ENCODE measurements at places on chromosomes 4 and X.

DNA sequence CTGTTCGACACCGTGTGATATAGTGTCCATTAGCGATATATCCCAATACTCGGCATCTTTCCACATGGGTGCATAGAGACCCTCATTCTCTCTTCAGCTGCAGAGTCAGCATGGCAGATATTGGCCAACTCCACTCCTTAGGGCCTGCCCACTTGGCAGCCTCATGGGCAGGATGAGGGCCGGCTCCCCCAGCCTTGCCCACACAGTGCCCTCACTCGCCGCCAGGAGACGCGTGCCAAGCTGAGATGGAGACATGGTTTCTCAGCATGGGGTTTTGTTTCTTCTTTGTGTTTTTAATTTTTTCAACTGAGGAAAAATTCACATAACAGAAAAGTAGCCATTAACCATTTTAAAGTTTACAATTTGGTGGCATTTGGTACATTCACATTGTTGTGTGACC, 5.3 kb upstream of the PLXNA3 start:
- DNase-seq, result no peak

DNA sequence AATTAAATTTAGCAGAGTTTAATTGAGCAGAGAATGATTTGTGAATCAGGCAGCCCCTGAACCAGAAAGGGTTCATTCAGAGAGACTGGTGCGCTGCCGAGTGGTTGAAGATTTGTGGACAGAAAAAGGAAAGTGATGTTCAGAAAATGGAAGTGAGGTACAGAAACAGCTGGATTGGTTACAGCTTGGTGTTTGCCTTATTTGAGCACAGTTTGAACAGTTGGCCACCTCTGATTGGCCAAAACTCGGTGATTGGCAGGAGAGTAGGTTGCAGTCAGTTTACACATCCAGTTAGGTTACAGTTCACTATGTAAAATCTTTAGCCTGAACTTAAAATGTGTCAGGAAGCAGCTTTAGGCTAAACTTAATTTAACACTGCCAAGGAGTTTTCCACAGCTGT, 14.9 kb downstream of the MID1IP1 start:
- DNase-seq, result no peak

GRCh38 chr4:2438822-2439718, 20.3 kb downstream of the CFAP99 start:
- no peak for DNase-seq

DNA sequence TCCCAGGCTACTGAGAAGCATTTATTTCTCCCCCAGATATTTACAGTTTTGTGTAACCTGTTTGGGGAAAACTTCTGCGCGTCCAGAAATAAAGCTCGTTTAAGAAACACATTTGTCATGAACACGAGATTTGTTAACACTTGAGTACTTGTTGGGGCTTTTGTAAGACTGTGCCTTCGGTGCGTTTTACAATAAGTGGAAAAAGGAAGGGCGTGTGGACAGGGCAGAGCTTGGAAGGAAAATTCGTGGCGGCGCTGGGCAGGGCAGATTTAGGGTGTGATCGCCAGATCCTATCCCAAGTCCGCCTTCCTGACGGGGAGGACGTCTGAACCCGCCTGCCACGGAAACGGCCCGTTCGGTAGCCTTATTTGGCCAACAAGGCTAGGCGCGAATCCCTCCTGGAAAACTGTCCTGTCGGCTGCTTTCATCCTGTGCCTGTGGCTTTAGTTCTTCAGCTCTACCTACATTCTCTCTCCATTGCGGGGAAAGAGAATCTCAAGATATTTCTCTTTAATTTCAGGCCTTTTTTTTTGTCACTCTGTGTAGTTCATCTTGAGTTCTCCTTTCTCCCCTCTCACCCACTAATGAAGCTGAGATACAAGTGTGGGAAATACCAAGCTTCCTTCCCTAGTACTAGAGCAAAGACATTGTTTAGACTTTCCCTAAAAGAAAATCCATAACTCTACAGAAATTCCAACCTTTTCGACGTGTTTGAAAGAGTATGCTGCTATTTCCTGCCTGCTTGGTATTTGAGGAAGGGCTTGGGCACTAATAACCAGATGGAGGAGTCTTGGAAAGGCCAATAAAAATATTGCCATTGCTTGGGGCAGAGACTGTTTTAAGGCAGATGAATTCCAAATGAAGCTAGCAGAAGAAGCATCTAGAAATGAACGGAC, 982 bp downstream of the PDLIM5 start:
- peak; percentile 58 for DNase-seq

DNA sequence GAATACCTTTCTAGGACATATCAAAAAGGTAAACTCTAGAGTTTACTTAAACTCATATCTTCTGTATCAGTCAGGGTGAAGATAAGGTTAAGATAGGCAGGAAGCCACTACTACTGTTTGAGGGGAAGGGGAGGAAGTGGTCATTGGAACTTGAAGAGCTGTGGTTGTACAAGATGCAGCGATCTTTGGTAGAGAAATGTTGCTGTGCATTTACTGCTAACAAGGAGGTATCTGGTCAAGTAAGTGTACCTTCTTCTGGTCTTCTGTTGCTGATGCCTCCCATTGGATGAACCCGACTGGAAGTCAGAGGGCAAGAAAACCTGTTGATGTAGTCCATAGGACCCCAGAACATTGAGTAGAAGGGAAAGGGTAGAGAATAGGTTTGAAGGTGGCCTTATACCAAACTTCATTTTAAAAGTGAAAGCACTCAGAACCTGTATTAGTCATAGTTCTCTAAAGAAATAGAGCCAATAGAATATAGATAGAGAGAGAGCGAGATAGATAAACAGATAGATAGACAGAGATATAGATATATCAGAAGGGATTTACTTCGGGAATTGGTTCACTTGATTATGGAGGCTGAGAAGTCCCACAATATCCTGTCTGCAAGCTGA, 47.9 kb upstream of the TSPAN5 start:
- DNase-seq, result no peak

DNA sequence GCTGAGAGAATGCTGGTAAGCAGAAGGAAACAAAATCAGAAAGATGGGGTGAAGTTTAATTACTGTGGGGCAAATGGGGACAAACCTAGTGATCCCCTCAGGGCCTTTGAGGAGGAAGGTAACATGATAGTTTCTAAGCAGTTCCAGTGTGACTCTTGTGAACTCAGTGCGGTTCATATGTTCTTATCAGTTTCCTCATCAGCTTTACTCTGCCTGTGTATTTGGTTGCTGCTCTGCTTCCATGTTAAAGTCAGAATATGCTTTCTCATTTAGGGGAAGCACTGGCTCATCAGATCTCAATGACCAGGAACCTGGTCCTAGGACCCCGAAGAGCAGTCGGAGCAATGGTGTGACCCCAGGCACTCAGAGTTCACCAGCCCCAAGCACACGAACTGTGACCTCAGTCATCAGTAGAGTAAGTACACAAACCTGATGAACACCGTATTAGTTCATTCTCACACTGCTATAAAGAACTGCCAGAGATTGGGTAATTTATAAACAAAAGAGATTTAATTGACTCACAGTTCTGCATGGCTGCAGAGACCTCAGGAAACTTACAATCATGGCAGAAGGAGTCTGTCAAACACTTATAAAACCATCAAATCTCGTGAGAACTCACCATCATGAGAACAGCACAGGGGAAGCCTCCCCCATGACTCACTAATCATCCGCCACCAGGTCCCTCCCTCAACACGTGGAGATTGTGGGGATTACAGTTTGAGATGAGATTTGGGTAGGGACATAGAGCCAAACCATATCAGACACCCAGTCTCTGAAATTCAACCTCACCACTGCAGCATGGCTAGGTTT, 83.0 kb downstream of the SYTL5 start:
- DNase-seq, result no peak

- no peak for DNase-seq
Measured at GRCh38 chrX:152735860-152736511, 2.4 kb downstream of the MAGEA12 start.

- DNase-seq, result no peak
Measured at GRCh38 chrX:119690921-119691716, 1.8 kb downstream of the SEPTIN6 start.

DNA sequence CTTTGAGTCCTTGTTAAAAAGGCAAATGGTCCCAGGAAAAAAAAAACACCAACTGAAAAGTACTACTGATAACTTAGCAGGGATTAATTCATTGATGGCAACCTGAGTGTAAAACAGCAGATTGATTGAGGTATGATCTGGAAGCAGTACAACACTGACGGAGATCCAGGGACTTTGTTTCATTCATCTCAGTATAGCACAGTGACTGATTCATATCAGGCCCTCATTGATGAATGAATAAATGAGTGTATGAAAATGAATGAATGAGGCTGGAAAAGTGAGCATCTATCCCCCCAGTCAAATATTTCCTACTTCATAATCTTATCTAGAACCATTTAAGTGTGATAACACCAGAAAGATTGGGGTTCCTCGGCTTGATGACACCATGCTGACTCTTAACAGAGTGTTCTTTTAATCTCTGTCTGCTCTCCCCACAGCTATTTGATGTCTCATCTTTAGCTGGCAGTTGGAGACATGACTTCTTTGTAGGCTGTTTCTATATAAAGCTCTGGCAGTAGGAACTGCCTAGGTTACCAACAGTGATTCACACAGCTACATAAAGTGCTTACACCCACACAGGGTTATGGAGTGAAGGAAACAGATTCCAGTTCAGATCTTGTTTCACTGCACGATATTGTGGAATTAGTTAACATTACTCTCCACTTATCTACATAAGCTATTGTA, 18.6 kb upstream of the RNF128 start:
- DNase-seq, result peak; percentile 52

GRCh38 chr4:2712261-2712842, 43.8 kb downstream of the TNIP2 start:
- no peak for DNase-seq

DNA sequence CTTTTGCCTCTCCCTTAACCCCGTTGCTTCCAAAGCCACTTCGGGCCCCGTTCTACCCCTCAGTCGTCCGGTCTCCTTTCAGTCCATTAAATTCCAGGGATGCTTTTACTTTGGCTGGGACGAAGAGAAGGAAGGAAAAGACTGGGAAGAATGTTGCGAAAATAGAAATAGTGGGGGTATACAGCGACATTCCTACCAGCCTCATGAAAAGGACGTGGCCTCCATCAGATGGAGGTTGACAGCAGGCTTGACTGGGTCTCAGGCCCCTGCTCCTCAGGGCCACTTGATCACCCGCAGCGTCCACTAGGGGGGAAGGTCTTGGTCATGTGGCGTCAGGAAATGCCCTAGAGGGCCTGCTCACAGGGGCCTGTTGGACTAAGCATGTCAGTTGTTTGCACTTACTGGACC, 657 bp upstream of the ANKRD50 start:
- DNase-seq, result peak; percentile 70

DNA sequence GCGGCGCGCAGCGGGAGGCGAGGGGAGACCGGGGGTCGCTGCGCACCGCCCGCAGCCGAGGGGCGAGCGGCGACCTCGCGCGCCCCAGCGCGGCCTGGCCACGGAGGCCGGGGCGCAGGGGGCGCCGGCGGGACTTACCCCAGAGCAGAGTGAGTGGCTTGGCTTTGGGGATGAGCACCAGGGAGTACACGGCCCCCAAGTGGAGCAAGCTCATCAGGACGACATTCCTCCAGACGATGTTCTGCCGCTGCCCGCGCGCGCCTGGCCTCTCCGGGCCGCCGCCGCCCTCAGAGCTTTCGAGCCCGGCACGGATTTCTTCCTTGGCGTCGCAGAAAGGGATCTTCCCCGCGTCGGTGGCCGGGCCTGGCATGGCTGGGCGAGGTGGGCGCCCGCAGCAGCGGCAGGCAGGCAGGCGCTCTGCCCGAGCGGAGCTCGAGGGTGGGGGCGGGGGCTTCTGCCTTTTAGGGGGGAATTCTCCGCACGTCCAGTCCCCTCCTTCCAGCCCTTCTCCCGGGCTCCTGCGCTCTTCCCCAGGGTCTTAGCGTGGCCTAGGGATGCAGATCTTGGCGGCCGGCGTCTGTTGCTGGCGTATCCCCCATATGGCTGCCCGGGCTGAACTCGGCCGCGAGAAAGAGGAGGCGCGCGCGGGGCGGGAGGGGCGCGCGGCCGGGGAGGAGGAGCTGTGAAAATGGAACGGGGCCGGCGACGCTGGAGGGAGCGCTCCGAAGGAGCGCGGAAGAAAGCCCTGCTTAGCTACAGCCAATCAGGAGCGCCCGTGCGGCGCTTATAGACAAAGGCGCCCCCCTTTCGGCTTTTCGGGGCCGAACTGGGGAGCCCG, at the start of gene SCD5:
SCD5 (minus strand) TSS at position 629 of the 838 bp plus-strand sequence; CDS start at position 370, 259 bp downstream.
- DNase-seq, result peak; percentile 67

- DNase-seq, result no peak
Measured at GRCh38 chr4:110735686-110736085, 112.8 kb upstream of the PITX2 start.

DNA sequence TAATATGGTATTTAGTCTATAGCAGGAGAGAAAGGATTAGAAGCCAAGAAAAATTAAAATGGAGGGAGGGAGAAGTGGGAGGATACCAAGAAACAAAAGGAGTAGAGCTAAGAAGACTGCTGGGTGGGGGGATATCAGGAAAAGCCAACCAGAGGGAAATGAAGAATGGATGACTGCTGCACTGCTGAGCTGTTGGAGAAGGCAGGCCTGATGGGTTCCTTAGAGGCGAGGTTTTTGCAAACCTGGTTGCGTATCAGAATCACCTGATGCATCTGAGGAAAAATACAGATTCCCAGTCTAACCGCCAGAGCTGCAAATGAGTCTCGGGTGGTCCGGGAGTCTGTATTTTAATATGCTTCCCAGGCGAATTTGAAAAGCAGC, 1.5 kb downstream of the PGRMC1 start:
- DNase-seq, result no peak

GRCh38 chr4:13907255-13907751, 279.8 kb upstream of the BOD1L1 start:
- peak; percentile 37 for DNase-seq

GRCh38 chr4:23717528-23718248, 172.2 kb downstream of the PPARGC1A start:
- peak; percentile 45 for DNase-seq

GRCh38 chrX:46477435-46477834, 67.8 kb downstream of the ZNF674 start:
- no peak for DNase-seq

GRCh38 chr4:77600521-77601451, 4.8 kb upstream of the CXCL13 start:
- no peak for DNase-seq

- no peak for DNase-seq
Measured at GRCh38 chrX:53075011-53075410, 7.2 kb upstream of the TSPYL2 start.

GRCh38 chr4:136810626-136811025, 721.7 kb downstream of the PCDH18 start:
- no peak for DNase-seq

- no peak for DNase-seq
Measured at GRCh38 chr4:79223993-79224776, 101.7 kb downstream of the NAA11 start.

DNA sequence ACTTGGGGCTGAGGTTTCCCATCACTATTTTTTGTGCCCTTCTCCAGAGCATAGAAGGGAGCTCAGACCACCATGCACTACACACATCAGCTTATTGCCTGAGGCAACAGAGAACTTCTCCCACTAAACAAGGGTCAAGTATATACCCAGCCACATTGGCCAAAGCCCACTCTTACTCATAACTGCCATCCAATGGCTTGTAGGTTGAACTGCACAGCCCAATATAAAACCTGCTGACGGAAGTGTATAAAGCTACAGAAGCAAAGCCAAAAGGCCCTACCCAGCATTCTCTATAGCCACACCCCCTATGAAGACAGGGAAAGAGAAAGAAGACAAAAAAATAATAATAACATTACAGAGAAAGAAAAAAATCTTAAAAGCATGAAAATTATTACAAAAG, 139.7 kb downstream of the LRBA start:
- DNase-seq, result no peak
